ENCODE measurements at places on chromosomes 12 and 14.

- no peak for DNase-seq
Observed at GRCh38 chr14:23349156-23349845, 3.4 kb downstream of the SLC22A17 start.

DNA sequence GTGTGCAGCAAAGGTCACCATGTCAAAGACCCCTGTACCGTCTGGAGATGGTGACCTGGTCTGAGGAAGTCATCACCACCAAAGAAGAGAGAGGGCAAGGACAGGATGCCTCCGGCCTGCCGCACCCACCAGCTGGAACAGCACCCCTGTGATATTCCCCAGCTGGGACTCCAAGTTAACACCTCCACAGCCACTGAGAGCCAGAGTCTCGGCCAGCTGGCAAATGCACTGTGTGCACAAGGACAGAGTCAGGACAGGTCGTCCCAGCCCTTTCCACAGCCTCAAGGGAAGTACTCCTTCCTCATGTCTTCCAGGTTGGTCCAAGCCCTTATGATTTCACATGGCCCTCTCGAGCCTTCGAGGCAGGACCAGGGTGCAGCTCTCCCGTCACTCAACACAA lies 19.3 kb upstream of the FKBP4 start:
- no peak for DNase-seq

GRCh38 chr12:114711689-114712152 lies 27.7 kb upstream of the TBX3 start:
- no peak for DNase-seq

DNA sequence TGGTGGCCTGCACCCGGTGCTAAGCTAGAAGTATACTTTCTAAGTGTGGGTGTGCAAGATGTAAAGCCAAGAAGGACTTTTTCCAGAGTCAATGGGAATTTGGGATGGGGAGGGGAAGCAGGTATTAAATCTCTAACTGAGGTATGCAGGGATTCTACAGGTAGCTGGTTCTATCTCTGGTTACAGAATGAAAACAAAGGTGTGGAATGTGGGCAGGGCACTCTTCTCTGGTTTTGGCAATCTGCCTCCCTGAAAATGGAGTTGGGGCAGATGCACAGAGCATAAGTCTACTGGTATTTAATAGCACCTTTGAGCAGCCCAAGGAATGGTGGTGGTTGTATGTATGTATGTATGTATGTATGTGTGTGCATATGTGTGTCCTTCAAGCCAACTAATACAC lies 66.7 kb upstream of the PPP1R12A start:
- DNase-seq: no peak

GRCh38 chr14:63578300-63578699 lies 35.1 kb upstream of the PPP2R5E start:
- DNase-seq: no peak

DNA sequence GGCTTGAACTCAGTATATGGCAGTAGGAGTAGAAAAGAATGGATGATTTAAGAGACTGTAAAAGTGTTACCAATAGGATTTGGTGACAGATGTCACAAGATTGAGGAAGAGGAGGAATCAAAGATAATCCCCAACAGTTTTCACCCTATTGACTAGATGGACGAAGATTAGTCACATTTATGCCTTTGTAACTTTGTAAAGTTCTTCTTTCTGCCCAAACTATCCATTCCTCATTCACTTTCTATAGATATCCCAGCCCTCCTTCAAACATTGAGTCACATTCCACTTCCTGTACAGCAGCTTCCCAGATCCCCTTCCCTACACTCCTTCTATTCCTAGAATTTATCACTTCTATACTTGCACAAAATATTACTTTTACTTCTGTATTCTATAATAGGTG lies 207.9 kb downstream of the BTG1 start:
- DNase-seq: no peak

DNA sequence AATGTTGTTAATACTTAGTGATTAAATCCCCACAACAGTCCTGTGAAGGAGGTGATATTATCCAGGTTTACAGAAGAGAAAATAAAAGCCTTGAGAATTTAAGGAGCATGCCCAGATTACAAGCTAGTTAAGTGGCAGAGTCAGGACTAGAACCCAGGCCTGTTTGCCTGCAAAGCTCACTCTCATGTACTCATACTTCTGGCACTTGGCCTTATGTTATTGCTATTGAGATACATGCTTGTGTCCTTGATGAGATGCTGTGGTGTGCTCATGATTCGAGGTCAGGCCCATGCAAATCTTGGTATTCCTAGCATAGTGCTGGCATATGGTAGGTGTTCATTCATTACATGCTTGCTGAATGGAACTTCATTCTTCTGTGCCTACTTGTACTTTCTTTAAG lies 7.6 kb upstream of the EID3 start:
- no peak for DNase-seq

DNA sequence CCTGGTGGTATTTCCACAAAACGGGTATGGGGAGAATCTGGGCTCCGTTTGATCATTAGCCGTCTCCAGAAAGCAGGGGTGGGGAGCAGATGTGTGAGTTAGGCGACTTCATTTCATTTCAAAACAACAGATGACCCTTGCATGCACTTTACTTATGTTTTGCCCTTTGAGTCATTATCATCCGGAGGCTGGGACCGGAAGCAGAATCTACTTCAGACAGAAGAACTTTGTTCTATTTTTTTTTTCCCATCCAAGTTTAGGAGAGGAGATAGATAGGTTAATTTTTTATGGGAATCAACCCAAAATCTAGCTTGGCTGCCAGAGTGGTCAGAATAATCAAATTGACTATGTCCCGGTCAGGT lies 31.3 kb upstream of the CMAS start:
- DNase-seq: no peak

GRCh38 chr12:51323317-51323960 lies 535 bp downstream of the BIN2 start:
- DNase-seq: no peak

GRCh38 chr14:89466484-89466883 lies 49.5 kb upstream of the FOXN3 start:
- DNase-seq: no peak

DNA sequence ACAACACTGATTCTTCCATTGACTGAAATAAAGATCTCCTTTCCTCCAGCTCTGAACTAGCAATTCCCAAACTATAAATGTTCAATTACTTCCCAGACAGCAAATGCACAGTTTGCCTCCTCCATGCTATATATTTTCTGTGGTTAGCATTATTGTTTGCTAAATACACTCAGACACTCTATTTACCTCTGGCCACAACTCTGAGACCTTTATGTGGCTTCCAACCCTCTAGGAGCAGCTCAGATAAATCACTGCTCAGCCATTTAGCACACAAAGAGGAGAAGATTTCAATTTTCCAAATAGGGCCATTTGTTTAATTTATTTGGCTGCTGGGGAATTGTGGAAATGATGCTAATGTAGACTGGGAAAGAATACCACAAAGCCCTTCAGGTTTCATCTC lies 202.0 kb downstream of the SPTSSA start:
- no peak for DNase-seq

- DNase-seq: no peak
Observed at GRCh38 chr14:101451166-101451565, 110.1 kb upstream of the DIO3 start.

- DNase-seq: no peak
Observed at GRCh38 chr14:92469515-92469914, 44.1 kb upstream of the RIN3 start.

DNA sequence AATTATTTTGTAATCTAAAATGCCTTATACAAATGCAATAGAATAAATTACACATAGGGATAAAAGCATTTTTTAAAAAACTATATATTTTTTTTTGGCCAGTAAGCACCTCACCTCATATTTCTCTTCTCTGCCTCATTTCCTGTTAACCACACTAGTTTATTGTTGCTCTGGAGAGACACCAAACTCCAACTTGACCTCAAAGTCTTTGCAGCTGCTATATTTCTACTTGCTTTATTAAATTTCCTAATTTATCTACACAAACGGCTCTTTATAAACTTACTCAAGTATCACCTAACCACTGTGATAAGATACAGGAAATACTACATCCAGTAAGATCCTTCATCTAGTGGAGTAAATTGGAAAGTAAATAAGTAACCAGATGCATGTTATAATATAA lies 622.3 kb downstream of the C12orf50 start:
- DNase-seq: no peak

GRCh38 chr14:70407621-70408020 lies 9.3 kb downstream of the SYNJ2BP start:
- no peak for DNase-seq

- DNase-seq: no peak
Observed at GRCh38 chr14:56720703-56721460, 89.4 kb downstream of the OTX2 start.

DNA sequence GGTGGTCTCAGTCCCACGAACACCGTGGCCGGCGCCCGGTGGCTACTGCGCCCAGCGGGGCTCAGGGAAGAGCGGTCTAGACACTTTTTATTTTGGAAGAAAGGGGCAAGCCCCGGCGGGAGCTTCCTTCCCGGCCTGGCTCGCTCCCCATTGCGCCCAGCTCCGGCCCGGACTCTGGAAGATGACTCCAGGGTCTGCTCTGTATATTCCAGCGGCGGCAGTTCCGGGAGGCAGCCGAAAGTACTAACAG lies 225.1 kb upstream of the CRY1 start:
- DNase-seq: no peak

DNA sequence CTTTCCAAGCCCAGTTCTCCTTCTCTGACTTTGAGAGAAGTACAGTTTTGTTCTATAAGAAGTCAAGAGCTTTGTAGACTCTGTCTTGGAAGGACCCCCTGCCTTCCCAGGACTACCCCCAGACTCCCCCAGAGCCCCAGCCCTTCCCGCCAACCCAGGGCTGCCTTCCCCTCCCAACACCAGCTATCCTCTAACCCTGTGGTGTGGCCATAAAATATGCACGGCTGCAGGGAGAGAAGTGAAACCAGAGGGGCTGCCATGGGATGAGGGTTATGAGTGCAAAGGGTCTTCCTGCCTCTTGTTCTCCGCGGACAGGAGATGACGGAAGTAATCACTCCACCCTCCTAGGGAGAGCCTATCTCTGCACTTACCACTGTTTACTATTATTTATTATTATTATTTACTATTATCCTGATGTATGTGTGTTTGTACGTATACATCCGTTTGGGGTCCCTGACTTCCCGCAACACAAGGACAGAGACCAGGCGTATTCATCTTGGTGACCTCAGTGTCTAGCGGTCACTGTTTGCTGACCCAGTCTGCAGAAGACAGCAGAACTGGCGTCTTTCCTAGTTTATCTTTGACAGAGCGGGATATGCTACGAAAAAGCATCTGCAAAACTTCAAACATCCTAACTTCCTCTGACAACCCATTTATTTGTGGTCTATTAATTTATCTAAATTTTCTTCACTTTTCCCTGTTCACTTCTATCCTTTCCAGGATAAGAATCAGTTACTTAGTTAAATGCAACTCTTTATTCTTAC lies 3.5 kb upstream of the SCNN1A start:
- DNase-seq: no peak

DNA sequence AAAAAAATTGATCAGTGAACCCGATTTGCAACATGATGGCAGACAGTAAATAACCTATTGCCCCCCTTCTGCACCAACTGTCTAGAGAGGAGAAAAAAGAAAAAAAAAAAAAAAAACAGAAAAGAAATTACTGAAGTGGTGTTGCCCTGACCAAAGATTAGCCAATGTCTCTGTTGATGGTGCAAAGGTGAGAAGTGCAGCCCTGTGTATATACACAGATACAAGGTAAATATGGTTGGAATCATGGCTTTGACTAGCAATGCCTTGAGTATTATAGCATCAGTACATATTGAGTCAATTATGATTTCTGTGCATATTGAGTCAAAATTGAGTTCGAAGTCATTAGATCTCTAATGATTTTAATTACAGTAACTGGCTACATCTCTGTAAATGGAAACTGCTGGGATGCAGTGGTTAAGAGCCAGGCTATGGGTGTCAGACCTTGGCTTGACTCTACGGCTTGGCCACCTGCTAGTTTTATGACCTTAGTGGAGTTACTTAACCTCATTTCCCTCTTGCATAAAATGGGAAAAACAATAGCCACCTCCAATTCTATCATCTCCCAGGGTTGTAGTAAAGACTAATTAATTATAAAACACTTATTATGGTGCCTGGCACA lies 51.0 kb downstream of the EGLN3 start:
- no peak for DNase-seq

DNA sequence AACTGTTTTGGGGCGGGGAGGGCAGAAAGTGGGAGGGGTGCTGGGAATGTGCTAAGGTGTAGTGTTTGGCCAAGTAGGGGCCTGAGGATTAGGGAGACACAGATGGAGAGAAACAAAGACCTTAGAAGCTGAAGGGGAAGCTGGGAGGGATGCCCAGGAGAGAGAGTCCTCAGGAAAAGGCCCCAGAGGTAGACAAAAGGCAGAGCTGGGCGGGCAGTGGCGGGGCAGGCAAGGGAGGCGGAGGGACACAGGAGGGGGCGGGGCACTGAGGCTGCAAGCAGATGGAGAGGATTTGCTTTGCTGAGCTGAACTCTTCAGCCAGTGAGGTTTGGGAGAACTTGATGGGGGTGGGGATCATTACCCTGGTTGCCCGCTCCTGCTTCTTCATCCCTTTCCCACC lies 2.8 kb downstream of the PTMS start:
- peak; percentile 53 for DNase-seq

GRCh38 chr12:48356041-48356768 lies 5.5 kb upstream of the ZNF641 start:
- DNase-seq: no peak

DNA sequence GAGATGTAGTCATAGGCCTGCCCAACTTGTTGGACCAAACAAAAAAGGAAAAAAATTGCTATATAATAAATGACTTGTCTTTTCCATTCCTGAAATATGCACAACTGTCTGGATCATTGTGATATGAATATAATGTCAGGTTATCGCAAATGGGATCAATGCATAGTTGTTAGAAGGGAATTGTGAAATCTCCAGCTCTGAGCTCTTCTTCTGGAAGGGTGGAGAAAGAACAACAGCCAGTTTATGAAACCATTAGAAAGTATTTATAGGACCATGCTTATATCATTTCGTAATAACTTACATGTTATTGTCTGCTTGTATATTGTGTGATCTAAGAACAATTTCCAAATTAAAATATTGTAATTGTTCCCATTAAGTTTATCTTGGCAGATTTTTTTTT lies 35.7 kb upstream of the HIF1A start:
- DNase-seq: no peak

GRCh38 chr12:102871014-102871413 lies 46.0 kb downstream of the PAH start:
- no peak for DNase-seq

DNA sequence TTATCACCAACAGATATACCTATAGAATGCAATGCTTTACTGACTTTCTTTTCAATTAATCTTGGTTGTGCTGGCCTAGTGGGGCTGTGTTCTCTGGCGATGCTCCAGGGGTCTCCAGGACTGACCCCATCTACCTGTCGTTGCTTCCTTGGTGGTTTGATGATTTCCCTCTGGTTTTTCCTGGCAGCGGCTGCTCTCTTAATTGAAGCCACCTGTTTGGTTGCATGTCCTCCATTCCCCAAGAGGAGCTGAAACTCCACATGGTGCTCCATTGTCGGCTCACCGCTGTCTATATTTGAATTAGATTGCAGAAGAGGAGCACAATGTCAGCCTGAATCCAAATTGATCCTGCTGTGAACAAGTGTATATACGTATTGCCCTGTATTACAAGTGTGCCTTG lies 7.1 kb upstream of the IFNG-AS1 start:
- DNase-seq: no peak
